Forelimb muscle (tissue), 1 donor: ENCODE measurements at places on chromosomes 4 and X.

- no peak for DNase-seq
Measured at GRCh38 chr4:133145758-133146573, 3.1 kb upstream of the PCDH10 start.

DNA sequence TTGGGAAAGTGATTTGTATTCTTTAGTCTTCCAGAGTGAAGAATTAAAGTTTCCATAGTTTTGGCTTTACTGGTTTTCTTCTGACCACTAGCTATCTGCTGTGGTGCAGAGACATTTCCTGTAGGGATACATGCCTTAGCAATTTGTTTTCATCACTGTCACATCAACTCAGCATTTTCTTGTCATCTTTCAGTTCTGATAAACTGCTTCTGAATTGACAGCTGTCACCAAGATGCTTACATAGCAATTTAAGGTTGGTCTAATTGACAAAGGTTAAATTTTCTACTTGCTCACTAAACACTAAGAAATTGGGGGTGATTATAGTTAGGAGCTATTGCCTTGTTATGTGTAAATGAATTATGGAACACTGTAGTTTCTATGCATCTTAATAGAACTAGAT, 232.5 kb downstream of the TEX13A start:
- no peak for DNase-seq

GRCh38 chr4:153156721-153157120, 47.5 kb upstream of the TRIM2 start:
- no peak for DNase-seq

- no peak for DNase-seq
Measured at GRCh38 chrX:9127986-9128385, 94.1 kb upstream of the FAM9B start.

- DNase-seq = no peak
Measured at GRCh38 chr4:149214301-149214700, 601.3 kb downstream of the IQCM start.

DNA sequence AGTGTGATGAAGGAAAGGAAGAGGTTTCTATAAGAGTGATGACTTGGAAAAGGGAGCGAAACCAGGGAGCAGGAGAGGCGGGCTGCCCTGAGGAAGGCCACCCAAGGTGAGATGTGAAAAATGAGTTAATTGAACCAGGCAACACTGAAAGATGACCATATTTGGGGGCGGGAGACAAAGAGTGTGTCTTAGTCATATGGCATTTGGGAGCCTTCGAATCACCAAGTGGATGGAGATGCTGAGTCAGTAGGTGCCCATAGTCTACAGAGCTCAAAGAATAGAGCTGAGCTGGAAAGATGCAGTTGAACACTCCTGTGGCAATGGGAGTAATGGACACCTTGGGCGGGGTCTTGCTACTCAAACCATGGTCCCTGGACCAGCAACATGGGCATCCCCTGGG, 8.3 kb upstream of the TLR8 start:
- DNase-seq = no peak

- no peak for DNase-seq
Measured at GRCh38 chrX:40544343-40545266, 36.2 kb upstream of the ATP6AP2 start.

DNA sequence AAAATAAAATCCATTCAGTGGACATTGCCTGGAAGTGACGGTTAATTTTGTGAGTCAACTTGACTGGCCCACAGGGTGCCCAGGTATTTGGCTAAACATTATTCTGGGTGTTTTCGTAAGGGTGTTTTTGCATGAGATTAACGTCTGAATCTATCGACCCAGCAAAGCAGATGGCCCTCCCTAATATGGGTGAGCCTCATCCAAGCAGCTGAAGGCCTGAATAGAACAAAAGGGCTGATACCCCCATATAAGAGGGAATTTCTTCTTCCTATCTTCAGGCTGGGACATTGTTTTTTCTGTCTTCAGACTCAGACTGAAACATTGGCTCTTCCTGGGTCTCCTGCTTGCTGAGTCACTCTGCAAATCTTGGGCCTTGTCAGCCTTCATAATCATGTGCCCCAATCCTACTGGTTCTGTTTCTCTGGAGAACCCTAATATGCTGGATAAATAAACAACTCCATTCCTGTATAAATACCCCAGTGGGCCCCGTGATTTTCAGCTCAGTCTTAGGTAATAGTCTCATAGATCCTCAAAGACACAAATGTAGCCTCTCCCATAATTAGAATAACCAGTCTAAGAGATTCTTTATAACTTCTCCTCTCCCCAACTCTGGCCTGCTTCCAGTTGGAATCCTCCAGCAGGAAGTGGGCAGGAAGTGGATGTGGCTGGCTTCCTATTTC, 33.1 kb upstream of the DDX3X start:
- no peak for DNase-seq

- no peak for DNase-seq
Measured at GRCh38 chr4:13535708-13536361, 8.5 kb downstream of the NKX3-2 start.

- no peak for DNase-seq
Measured at GRCh38 chr4:74109116-74109869, 10.3 kb upstream of the CXCL2 start.

- no peak for DNase-seq
Measured at GRCh38 chrX:115632455-115632854, 71.5 kb downstream of the PLS3 start.

GRCh38 chr4:74284053-74284452, 24.2 kb upstream of the EPGN start:
- DNase-seq = no peak

GRCh38 chr4:164924670-164925238, 47.8 kb downstream of the APELA start:
- no peak for DNase-seq

- no peak for DNase-seq
Measured at GRCh38 chr4:1489639-1489995, 83.4 kb upstream of the NKX1-1 start.

DNA sequence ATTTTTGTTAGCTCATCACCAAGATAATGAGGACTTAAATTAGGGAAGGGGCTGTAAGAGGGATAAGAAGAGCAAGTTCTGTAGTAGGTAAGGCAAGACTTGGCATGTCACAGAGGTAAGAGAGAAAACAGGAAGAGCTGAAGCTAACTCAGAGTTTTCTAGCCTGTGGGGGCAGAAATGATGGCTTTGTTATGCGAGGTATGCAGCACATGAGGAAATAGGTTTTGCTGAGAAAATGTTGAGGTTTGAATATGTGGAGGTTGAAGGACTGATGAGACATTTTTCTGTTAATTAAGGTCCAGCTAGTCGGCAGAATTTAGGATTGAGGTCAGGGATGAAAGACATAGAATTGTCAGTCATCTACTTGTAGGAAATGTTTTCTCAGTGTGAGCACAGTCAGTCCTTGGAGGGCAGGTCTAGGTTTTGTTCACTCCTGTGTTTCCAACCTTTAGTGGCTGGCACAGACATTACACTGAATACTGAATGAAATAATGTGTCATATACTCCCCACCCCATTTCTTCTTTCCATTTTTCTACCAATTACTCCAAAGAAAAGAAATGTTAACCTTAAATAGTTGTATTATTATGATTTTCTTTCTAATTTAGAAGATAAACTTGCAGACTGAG, 154.0 kb upstream of the AADAT start:
- DNase-seq = no peak

DNA sequence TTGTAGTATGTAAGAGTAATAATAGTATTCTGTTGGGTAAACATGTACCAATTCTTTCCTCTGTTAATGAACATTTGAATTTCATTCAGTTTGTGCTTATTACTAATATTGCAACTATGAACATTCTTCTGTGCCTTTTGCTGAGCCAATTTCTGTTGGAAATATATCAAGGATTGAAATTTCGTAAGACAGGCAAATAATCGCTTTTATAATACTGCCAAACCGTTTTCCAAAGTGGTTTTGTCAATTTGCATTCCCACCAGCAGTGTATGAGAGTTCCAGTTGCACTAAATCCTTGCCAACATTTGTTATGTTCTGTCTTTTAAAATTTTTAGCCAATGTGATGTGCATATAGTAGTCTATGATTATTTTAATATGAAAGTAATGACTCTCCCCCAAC, 38.6 kb downstream of the MAGEB17 start:
- DNase-seq = no peak

DNA sequence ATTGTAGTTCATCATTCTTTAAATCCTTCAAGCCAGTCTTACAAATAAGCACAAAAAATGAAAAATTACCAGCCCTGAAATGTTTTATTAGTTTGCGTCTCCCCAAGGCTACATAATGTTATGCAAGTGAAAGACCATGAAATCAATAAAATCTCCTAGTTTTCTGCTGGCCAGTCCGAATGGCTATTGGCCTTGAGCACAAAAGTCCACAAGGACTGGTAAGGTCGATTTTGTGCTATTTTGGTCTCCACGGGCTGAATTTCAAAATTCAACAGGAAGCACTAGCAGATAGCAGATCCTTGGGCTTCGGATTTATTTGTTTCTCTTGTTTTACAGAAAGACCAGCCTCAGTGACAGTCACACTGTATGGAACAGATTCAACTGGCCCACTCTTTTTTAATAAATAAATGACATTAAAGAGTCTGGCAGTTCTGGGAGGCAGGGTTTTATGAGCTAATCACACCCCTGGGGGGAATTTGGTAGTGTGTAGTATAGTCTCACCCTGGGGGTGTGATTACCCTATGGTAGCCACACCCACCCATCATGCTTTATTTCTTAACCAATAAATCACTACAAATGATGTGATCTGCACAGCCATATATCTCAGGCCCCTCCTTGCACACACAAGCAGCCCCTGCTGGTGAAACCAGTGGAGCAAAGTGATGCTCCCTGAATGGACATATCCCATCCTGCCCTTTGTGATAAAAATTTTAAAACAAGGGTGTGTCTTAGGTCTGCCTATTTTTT, 51.1 kb upstream of the TMEM33 start:
- DNase-seq = no peak

- no peak for DNase-seq
Measured at GRCh38 chrX:48920718-48921104, 1.9 kb upstream of the PIM2 start.

- DNase-seq = no peak
Measured at GRCh38 chr4:173258866-173259265, 75.3 kb downstream of the HMGB2 start.

DNA sequence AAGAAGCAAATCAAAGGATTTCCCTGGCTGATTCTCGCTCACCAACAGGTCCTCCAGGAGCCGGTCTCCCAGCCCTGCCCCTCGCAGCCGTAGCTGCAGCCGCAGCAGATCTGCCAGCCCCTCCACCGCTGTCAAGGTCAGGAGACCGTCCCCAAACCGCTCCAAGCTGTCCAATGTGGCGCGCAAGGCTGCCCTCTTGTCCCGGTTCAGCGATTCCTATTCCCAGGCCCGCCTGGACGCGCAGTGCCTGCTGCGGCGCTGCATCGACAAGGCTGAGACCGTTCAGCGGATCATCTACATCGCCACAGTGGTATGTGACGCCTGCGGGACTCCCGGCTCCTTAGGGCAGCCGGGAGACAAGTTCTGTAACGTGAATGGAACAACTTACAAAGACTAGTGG, 25.6 kb downstream of the SPATA18 start:
- DNase-seq = no peak

DNA sequence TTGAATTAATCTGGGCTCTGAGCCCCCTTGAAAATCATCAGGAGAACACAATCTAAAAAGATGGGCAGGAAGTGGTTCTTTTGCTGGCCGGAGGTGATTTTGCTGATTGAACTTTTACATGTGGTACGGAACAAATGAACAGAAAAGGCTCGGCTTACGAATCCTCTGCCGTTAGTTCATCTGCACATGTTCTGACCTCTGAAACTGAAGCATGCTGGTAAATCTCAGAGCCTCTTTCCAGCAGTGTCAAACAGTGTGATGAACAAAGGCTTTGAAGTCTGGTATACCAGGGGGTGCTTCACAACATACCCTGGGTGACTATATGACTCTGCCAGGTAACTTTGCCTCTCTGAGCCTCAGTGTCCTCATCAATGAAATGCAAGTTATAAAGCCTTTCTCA, 194.2 kb upstream of the C1QTNF7 start:
- DNase-seq = no peak

- DNase-seq = no peak
Measured at GRCh38 chr4:155795991-155796390, 37.2 kb downstream of the GUCY1B1 start.

DNA sequence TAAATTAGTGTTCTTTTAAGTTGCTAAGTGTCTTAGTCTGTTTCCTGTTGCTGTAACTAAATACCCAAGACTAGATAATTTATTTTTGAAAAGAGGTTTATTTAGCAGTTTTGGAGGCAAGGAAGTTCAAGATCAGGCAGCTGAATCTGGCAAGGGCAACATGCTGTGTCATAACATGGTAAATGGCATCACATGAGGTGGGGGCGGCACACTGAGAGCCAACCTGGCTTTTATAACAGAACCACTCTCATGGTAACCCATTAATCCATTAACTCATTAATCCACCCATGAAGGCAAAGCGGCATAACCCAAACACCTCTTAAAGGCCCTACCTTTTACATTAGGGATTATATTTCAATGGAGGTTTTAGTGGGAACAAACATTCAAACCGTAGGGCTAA, 182.2 kb upstream of the GATB start:
- DNase-seq = no peak

DNA sequence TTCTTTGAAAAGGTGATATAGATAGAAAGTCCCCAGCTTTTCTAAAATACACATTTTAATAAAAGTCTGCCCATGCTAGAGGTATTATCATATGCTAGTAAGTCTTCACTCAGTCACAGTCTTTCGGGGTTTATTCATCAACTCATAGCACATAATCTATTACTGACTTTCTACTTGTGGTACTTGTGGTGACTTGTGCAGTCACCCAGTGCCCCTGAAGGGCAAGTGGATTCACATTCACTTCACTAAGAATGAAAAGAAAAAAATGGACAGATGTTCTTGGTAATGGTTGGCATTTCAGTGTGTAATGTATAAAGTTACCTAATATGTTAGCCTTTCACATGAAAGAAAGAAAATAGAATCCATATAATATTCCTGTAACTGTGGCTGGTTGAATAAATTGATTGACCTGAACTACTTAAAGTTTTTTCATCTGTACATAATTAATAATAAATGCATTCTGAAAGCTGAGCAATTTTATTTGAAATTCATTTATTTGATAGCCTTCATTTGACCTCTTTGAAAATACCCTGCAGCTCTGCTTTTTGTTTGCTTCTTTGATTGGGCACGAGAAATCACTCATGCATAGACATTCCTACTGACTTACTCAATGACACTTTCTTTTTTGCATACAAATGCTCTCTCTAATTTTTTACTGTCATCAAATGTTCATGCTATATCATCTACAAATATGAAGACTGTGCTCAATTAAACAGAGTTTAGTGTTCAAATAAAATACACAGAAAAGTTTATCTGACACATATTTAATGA, 39.5 kb upstream of the ZNF330 start:
- no peak for DNase-seq
